ENCODE measurements at places on chromosomes 2 and 18.

GRCh38 chr18:46711444-46711863 lies 45.4 kb downstream of the ST8SIA5 start:
- DNase-seq, result no peak

- DNase-seq, result no peak
These were observed 914.8 kb downstream of the DCDC2C start for GRCh38 chr2:4618141-4618540.

DNA sequence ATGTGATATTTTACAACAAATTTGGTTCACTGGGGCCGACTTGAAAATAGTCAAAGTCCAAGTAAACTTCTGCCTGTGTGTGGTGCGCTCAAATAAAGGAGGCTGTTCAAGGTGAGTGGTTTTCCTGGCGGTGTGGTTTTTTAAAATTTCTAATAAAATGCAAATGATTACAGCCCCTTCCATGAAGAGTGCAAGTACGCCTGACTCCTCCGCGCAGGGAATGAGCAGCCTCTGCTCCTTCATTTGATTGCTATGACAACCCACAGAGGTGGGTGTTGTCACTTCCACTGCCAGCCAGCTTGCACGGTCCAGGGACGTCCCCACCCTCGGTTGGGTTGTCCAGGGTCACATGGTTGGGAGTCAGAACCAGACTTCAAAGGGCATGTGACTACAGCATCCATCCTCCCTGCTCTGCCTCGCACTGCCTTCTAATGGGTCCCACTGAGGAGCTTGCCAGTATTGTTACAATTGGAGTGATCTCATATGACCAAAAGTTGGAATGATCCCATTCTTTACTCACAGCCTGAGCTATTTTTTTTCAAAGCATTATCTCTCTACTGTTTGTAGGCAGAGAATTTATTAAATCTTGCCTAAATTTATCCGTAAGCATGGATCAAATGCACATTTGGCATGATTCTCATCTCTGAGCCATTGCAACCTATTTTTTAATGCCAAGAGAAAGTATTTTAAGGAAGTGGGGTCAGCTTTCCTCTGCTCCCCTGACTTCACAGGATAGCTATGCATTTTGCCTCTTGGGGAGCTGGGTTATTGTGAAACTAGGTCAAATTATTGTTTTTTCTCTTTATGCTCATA lies 121.3 kb downstream of the AGAP1 start:
- DNase-seq, result no peak

DNA sequence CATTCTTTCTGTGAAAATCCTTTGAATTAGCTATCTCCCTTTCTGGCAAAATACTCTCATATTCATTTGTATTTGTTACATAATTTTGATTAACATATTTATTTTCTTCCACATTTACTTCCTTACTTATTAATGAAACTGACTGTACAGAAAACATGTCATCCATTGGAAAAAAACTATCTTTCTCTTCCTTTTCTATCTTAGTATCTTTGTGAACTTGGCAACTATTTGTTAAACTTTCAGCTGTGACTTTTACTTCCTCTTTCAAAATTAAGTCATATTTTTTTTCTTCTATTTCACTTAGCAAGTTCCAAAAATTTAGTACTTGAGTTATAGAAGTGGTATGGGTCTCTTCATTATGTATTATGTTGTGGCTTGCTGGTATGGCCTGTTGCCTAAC lies 2.6 kb downstream of the RAD51AP2 start:
- no peak for DNase-seq

GRCh38 chr2:134253117-134253704 lies 661 bp upstream of the MGAT5 start:
- no peak for DNase-seq

DNA sequence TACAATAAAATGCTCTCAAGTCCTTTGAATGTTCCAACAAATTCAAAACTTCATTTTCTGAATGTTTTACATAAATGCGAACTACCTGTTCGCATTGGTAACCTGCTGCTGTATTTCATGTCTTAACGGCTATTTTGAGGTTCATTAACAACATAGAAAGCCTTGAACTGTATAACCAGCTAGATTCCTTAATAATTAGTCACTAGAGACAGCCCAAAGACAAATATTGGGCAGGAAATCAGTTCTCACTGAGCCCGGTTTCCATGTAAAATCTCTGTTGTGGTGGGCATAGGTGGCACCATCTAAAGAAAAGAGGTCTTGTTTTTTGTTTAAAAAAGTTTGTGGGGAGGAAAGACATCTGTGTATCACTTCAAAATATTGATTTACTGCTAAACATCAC lies 29.2 kb downstream of the PDIA6 start:
- DNase-seq, result no peak

DNA sequence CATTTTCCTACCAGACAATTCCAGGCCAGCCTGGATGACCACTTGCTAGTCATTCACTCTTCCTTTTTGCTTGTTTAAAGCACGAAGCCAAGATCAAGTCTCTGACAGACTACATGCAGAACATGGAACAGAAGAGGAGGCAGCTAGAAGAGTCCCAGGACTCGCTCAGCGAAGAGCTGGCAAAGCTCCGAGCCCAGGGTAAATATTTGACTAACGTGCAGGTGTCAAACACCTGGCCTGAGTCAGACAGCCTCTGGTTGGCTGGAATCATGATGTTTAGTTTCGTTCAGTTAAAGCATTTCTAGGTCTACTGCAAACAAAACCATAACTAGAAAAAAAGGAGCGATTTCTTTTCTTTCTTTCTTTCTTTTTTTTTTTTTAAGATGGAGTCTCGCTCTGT lies 44.2 kb upstream of the LYPD6B start:
- DNase-seq, result no peak

DNA sequence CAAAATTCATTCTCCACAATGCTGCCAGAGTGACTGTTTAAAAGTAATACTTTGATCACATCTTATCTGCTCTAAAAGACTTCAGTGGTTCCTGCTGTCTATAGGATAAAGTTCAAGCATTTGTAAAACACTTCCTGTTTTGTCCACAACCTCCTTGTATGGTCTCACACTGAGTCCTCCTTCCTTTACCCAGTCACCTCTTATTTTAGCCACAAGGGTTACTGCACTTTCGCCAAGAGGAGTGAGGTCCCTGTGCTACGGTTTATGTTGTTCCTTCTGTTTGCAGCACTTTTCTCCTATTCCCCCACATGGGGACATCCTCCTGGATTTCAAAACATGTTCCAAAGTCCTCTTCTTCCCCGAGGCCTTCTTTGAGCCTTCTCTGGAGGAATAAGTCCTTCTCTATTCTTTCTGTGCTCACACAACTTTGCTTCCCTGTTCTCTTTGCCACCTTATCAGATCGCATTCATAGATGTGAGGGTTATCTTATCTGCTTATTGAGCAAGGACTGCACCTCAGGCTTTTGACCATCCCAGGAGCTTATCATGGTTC lies 112.2 kb upstream of the NABP1 start:
- DNase-seq, result no peak

Measured in activated T-helper 9 cell treated with anti-CD3 and anti-CD28 coated beads, Interleukin-2, amount 50 U/mL, for 16 hours (primary cell).